C1 segment of cervical spinal cord (tissue), 14 donors: ENCODE measurements at places on chromosomes 12 and 14.

DNA sequence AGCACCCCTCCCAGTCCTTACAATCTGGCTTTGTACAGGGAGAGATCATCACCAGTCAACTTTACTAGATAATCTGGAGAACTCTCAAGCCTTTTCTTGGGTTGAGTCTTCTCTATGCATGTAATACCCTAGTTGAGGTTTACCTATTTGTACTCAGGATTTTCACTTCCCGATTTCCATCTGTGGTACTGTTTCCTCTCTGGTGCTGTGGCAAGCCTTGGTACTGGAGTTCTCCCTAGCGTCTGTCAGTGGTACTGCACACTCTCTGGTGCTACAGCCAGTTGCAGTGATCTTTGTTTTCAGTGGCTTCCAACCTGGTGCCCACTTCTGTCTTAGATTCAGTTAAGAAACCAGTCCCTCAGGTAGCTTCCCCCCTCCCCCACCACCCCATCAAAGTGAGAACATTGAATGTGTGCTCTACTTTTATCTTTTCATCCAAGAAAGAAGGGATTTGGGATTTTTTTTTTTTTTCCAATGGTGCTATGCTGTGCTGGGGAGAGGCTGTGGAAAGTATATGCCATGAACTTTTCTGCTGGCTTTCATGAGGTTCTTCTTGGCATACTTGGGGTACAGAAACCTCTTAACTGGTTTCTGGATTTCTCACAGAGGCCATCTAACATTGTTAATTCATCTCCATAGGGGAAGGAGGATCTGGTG, 69.4 kb upstream of the EVL start:
- DNase-seq, result no peak

GRCh38 chr12:120687578-120688289, 785 bp downstream of the MLEC start:
- DNase-seq, result no peak

- no peak for DNase-seq
These were observed 353.9 kb downstream of the PCNX1 start for GRCh38 chr14:71261206-71261605.

DNA sequence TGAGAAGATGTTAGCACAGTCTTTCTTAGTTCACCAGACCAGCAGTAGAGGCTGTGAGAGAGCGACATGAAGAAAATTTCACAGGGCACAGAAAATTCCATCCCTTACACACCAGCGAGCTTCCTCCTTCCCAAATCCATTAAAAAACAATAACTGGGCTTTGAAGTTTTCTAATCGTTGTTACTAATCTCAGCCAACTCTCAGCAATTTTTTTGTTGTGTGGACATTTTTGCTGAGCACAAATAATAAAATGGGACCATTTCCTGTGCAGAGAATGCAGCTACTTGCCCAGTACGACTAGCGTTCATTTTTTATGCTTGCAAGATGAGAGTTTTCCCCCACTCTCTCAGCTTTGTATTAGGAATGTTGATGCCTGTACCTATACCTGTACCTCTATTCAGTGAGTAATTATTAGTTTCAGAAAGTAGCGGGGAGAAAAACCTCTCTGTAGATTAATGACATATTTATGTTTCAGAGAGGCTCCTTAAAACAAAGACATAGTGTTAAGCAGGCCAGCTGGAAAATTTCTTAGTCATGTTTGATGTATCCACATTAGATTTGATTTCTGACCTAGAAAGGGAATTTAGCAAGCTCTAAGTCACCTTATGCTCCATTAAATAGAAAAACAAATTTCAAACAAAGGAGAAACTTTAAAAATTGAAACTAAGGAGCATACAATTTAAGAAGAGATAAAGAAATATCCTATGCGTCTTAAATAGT, 146.5 kb downstream of the SRGAP1 start:
- no peak for DNase-seq

DNA sequence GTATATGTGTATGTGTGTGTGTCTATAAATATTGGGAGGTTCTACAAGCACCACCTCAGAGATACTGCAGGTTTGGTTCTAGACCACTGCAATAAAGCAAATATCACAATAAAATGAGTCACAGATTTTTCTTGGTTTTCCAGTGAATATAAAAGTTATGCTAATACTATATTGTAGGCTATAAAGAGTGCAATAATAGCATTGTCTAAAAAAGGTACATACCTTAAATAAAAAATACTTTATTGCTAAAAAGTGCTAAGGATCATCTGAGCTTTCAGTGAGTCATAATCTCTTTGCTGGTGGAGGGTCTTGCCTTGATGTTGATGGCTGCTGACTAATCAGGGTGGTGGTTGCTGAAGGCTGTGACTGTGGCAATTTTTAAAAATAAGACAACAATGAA, 111.1 kb downstream of the VEZT start:
- no peak for DNase-seq
